ENCODE measurements at places on chromosomes 6 and 20.

- no peak for DNase-seq
Measured at GRCh38 chr6:101079696-101080270, 198.7 kb upstream of the ASCC3 start.

DNA sequence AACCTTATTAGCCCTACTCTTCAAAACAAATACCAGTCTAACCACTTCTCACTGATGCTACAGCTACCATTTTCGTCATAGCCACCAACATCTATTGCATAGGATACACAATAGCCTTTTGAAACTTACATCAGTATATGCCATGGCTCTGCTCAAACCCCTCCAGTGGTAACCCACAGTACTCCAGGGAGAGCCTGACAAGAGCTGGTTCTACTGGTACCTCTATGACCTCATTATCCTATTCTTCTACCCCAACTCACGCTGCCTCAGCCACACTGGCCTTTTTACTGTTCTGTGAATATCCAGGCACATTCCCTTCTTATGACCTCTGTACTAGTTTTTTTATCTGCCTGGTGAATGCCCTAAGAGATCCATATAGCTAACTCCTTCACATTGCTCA lies 157.6 kb downstream of the ARHGAP18 start:
- DNase-seq = no peak

DNA sequence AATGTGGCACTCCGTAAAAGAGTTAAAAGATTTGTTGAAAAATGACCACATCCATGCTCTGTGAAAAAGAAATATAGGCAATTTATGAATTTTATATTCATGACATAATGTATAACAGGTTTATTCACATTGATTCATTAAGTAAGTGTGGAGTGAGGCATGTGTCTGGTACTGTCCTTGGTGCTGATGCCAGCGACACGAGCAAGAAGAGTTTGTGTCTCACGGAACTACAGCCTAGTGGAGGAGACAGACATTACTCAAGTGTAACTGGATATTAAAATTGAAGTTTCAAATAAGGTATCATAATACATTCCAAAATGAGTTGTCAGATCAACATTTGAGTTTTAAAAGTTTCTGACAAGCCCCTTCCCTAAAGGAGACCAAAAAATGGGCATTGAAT lies 158.2 kb upstream of the PRND start:
- DNase-seq = no peak

- no peak for DNase-seq
Measured at GRCh38 chr20:32709632-32710121, 33.6 kb downstream of the COMMD7 start.

- no peak for DNase-seq
Measured at GRCh38 chr20:57627339-57627738, 7.1 kb upstream of the ZBP1 start.

DNA sequence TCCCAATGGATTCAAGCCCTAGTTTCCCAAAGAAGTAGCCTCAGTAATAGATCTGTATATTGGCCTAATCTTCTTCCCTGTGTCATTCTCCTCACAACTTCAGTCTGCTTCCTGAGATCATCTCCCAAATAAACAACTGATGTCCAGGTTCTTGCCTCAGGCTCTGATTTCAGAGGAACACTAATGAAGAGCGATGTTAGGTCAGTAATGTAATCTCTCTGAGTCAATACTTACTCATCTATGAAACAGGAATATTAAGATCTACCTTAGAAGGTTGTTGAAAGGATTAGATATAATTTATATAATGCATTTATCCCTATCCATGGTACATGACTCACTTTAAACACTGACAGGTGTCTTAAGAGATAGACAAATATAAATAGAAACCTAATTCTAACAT lies 246.0 kb upstream of the FLRT3 start:
- no peak for DNase-seq

- no peak for DNase-seq
Measured at GRCh38 chr20:22001886-22002285, 296.4 kb downstream of the PAX1 start.

- DNase-seq = no peak
Measured at GRCh38 chr6:11920566-11920965, 91.5 kb upstream of the HIVEP1 start.

DNA sequence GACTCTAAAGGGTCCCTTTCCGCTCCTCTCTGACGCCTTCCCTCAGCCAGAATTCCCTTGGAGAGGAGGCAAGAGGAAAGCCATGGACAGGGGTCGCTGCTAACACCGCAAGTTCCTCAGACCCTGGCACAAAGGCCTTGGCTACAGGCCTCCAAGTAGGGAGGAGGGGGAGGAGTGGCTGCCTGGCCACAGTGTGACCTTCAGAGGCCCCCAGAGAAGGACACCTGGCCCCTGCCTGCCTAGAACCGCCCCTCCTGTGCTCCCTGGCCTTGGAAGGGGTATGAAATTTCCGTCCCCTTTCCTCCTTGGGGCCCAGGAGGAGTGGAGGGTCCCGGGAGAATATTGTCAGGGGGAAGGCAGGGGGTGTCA lies 2.7 kb downstream of the VEGFA start:
- DNase-seq = no peak

DNA sequence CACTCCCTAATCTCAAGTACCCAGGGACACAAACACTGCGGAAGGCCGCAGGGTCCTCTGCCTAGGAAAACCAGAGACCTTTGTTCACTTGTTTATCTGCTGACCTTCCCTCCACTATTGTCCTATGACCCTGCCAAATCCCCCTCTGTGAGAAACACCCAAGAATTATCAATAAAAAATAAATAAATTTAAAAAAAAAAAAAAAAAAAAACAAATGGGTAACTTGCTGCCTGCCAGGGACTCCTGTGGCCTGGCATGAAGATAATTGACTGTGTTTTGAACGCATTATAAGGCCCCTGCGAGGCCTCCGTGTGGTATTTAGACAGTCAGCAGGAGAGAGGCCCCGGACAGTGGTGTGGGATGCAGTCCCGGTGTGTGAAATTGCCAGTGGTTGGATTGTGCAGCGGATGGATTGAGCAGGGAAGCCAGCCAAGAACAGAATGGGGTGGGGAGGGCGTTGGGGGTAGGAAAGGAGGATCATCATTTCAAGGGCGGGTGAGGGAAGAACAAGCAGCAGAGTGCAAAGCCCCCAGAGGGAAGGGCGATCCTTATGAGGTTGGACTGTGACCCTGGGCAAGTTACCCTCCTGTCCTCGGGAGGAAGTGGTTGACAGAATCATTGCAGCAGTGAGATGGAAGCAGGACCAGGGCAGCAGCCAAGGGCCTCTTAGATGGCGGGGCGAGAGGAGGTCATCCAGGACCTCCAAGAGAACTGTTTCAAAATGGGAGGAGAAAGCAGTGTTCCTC lies 43.3 kb downstream of the PPARD start:
- no peak for DNase-seq

GRCh38 chr6:26404546-26404945 lies 2.5 kb downstream of the BTN3A1 start:
- no peak for DNase-seq

DNA sequence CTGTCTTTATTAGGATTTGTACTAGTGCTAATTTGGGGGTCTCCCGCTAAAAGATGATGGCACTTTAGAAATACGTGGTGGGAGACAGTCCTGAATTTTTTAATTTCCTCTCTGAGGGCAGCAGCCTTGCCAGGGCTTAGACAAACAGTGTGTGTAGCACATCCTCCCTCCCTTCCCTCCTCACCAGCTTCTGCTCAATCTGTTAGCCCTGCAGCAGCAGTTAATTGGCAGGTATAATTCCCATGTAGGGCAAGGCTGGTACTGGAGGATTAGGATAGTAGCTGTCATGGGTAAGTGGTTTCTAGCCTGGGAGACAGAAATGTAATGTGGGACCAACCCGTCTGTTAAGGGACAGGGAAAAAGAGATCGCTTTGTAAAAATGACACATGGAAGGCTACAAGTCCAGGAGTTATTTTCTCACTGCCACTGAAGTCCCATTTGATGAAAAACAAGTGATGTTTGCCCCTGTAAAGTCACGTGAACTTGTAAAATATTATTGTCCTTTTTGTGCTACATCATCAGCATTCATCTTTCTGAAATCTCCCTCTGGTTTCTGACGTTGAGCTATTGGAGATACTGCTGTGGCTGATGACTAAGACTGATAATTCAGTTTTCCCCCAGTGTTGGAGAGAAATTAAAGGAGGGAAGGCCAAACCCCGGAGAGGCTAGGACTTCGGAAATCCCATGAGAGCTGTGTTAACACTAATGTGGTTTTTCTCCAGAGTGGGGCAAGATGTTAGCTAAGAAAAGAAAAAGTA lies 40.6 kb downstream of the CTNNBL1 start:
- DNase-seq = peak; percentile 64

DNA sequence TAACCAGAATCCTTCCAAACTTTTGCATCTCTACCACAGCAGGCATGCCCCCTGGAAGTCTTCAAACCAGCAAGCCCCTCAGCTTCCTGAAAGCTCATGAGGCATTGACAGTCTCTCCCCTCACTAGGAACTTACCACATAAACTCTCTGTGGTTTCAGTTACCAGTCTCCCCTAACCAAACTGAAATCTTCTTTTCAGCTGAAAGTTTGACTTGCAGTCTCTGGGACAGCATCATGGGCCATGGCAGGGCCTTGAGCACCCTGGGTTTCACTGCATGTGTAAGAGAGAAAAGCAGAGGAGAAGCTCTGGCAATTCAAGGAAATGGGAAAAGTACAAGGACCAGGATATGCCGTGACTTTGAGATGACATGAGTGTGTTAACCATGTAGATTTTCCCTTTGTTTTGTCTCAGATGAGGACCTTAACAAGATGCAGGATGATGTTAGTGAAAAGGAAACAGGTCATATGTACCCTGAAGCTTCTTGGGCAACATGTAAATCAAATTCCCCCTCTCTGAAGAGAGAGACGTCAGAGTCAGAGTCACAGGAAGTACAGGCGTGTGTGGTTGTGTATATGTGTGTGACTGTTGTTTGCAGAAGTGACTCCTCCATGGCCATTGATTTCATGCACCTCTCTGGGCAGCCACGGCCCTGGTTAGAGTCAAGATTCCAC lies 106.3 kb downstream of the TNFRSF21 start:
- DNase-seq = no peak

- peak; percentile 43 for DNase-seq
Measured at GRCh38 chr6:146598772-146599405, at the start of gene ADGB. TSS of gene ADGB (plus strand) at chr6:146598972. CDS start at chr6:146599041, 69 bp downstream.

- no peak for DNase-seq
Measured at GRCh38 chr6:14095437-14095836, 22.1 kb upstream of the CD83 start.

DNA sequence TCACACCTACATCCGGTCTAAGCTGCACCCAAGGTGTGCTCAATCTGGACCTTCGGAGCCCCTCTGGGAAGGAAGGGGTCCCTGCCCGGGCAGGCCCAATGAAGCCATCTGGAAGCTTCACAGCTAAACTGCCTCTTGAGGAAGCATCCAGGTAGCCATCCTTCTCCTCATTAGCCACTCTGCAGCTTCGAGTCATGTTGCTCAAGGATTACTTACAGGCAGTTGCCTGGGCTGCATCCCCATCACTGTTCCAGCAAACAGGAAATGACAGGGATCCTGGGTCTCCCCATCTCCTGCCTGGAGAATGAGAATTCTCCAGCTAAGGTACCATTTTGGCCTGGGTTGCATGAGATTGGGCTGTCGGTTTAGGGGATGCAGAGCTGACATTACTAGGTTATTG lies 91.7 kb downstream of the ERMARD start:
- no peak for DNase-seq

DNA sequence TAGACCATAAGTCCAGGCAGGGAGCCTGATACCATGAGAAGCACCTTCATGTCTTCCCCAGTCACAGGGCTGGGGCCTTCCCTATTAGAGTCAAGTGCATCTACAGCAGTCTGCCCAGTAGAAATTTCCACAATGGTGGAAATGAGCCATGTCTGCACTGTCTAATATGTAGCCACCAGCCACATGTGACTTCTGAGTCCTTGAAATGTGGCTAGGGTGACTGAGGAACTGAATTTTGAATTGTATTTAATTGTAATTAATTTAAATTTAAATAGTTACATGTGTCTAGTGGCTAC lies 300.2 kb downstream of the CLIC5 start:
- no peak for DNase-seq

DNA sequence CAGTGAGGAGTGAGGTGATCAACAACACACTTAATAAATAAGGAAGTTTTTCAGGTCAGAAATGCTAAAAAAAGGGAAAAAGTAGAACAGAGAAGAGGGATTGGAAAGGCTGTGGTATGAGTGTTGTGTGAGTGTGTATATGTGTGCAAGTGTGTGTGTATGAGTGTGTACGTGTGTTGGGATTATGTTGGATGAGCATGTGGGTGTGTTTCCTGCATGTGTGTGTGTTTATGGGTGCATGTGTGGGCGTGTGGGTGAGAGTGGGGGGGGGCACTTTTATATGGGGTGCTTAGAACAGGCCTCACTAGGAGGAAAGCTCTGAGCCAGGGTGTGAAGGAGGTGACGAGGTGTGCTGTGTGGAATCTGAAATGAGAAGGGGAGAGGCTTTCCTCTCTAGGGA lies 116.8 kb upstream of the SLC22A23 start:
- no peak for DNase-seq

DNA sequence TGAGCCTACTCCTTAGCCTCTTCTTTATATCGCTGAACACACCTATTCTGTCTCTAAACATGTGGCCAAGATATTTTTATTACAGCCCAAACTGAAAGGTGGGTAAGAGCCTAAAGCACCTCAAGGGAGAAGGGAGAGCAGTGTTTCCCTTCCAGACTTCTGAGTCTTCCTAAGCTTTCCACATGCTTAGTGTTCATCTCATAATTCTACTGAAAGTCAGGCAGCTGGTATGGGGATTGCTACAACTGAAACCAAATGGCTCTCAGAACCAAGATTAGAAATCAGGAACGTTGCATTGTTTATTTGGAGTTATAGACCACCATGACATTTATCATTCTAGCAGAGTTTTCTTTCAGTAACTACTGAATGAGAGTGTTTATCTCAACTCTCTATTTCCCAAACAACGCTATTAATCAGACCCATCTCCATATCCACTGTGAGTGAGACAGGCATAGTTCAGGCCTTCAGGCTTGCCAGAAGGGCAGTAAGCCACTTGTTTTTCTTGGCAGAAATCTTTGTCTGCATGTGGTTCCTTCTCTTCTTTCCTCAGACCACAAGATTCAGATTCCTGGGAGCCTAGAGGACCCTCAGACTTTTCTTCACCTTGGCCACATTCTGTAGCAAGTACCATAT lies 22.8 kb downstream of the VGLL2 start:
- no peak for DNase-seq

- DNase-seq = no peak
Measured at GRCh38 chr20:53559816-53560215, 33.8 kb downstream of the ZNF217 start.

- DNase-seq = no peak
Measured at GRCh38 chr20:24473435-24474223, 4.2 kb downstream of the SYNDIG1 start.

DNA sequence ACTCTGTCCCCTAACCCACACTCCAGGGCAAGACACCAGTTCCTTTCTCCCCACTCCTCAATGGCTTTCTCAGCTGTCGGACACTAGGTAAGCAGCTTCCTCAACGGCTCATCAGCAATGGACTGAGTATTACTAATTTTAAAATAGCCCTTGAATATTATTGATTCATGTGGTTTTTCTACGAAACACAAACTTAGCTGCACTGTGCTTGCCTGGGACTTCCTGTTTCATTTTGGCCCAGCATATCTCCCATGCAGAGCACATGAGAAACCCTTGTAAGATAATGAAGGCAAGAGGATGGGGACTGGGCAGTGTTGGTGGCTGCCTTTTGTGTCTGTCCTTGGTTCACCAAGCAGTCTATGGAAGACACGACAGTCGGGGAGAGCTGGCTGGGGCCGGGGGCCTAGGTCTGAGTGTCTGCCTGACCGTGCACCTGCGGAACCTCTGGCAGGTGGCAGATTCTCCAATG lies 48.9 kb downstream of the RNASET2 start:
- DNase-seq = no peak
